Effector CD4-positive, alpha-beta T cell (primary cell): ENCODE measurements at places on chromosomes 6 and 20.

- DNase-seq = no peak
Measured at GRCh38 chr6:7006515-7007191, 101.1 kb upstream of the RREB1 start.

DNA sequence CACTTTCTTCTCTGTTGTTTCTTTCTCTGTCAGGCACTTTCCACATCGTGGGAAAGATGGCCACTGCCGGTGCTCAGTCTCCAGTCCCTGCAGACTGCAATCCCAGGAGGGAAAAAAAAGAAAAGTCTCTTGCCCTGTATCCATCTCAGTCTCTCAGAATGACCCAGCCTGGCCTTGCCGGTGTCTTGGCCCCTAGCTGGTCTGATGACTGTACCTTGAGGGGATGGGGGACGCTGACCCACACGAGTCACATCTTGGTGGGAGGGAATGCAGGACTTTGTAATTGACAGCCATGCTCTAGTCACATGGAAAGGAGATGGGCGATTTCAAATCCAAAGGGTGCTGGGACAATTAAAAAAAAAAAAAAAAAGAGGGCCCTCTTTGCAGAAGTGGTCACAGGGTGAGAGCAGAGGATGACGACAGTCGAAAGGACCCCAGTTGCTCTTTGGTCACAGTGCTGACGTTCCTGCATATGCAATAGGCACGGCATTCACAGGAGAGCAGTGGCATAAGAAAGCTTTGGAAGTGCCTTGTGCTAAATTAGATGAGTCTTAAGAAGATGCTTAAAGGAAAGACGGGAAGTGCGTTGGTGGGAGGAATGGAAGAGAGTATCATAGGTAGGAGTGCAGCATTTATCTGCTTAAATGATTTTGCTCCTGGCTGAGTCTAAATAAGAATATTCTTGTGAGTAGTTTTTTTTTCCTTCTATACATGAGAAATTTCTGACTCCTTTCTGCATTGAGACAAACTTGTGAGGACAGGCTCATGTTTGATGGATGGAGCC lies 63.9 kb upstream of the AKAP12 start:
- DNase-seq = no peak

GRCh38 chr6:33199687-33200218 lies 712 bp downstream of the RXRB start:
- DNase-seq = peak; percentile 59

DNA sequence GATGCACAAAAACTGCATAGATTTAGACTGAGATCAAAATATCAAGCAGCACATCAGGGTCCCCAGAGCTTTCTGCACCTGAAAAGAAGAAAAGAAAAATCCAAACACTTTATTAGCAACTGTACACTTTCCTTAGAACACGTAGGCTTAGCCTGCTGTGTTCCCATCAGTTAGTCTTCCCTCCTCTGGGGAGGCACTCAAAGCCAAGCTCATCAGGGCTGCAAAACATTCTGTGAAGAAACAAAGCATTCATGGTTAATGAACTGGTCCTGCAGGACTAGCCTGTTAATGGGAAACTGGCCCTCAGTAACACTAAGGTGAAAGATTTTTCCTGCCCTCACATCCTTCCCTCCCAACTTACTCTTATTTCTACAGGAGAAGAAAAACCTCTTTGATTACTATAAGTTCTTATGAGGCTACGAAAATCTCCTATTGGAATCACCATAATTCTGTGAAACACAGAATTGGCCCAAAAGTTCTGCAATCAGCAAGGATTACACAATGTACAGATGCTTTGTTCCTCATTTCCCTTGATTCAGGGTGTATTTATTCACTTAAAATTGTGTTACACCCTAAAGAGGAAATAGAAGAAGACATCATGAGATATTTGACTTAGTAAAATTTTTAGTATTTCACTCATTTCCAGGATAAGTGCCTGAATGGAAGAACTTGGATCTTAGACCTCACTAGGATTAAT lies 901.0 kb upstream of the MAP3K7 start:
- no peak for DNase-seq

DNA sequence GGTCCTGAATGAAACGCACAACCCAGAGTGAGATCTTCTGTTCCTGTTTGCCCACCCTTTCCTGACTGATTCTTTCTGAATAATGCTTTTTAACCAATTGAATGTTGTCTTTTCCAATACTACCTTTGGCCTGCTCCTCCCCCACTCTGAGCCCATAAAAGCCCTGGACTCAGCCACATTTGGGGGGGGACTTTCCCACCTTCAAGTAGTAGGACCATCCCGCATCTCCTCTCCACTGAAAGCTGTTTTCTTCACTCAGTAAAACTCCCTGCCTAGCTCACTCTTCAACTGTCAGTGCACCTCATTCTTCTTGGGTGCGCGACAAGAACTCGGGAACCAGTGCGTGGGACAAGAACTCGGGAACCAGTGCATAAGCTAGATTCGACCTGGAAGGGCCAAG lies 77.9 kb downstream of the EPB41L2 start:
- no peak for DNase-seq

GRCh38 chr20:61932711-61933480 lies 132.8 kb downstream of the TAF4 start:
- DNase-seq = no peak

DNA sequence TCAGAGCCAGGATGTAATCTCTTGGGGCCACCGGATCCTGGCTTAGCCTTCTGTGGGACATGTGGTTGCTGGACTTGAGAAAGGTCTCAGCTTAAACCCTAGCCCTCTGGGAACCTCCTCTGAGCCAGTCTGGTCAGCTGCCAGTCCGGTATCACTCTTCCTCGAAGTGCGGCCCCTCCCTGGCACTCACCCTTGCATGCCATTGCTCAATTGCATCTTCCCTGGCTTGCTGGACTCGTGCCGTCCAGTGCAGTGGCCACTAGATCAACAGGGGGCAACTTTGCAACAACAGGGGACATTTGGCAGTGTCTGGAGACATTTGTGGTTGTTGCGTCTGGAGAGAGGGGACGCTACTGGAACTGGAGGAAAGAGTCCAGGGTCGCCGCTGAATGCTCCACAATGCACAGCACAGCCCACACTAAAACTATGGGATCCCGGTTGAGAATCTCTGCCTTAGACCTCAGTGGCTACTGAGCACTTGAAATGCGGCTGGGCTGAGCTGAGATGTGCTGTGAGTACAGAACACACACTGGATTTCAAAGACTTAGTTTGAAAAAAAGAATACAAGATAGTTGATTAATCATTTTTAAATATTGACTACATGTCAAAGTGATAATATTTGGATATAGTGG lies 152.1 kb downstream of the TFAP2C start:
- no peak for DNase-seq

DNA sequence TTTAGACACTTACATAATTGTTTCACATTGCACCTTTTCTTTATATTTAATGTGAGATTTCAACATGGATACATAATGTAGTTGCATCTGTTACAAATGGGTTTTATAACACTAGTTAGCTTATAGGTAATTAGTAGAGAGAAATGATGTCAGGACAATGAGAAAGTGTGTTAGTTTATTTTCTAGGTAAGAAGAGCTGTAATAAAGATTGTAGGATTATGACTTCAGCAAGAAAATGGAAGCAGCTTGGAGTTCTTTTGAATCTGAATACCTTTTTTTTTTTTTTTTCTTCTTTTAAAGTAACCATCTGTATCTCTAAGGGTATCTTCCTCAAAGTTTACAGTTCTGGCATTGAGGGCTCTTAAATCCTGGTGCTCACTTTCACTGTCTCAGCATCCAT lies 35.3 kb downstream of the CD2AP start:
- DNase-seq = no peak

DNA sequence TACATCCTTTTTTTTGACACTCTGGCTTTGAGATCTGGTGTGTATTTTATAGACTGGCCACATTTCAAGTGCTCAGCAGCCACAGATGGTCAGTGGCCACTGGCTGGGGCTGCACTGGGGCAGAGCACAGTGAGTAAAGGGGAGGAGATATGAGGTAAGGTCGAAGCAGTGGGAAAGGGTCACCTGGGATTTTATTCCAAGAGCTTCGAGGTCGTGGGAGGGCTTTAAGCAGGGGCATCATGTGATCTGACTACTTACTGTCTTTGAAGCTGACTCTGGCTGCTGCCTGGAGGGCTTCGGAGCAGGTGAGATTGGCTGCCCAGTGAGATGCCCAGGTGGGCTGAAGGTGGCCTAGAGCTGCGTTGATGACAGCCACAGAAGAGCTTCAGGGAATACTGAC lies 6.7 kb downstream of the C20orf203 start:
- DNase-seq = no peak

DNA sequence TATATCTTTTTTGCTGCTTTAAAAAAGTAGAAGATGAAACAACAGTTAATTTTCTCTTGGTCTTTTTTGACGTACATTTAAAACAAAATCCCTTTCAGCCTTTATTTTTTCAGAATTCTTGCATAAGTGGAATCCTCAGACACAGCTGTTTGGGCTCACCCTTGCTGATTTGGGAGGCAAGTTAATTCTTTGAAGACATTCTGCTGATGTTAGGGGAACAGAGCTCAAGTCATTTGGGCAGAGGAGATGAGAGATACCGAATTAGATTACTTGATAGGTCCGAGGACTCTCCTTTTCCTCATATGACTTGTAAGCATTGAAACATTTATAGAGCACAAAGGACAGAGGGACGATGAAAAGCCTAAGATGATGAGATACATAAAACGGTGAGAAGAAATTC lies 567.9 kb upstream of the CITED2 start:
- DNase-seq = no peak

DNA sequence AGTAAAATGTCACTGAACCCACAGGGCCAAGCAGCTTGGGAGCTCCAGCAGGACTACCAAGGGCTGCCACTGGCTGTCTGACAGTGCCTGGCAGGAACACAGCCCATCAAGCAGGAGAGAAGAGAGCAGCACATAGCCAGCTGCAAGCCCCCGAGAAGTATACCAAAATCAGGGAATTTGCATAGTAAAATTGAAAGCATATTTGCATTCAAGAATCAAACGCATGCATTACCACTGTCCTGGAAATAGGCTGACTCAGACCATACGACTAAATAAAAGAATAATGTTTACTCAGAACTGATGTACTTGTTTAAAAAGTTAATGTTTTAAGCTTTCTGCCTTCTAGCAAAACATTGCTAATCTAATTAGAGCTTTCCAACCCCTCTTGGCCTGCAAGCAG lies 298.1 kb downstream of the TFAP2B start:
- no peak for DNase-seq

DNA sequence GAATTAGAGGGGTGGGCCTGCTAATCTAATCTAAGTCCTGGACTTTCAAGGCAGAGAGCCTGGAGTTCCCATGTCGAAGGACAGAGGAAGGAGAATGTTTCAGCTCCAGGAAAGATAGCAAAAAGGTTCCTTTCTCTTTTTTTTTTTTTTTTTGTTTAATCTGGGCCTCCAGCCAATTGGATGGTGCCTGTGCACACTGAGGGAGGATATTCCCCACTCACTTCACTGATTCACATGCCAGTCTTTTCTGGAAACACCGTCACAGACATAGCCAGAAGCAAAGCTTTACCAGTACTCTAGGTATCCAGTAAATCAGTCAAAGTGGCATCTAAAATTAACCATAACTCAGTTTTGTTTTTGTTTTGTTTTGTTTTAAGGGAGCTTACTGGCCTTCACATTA lies 721.1 kb downstream of the TENT5A start:
- DNase-seq = no peak

- DNase-seq = no peak
Measured at GRCh38 chr20:50568549-50568942, 58.4 kb downstream of the PTPN1 start.

DNA sequence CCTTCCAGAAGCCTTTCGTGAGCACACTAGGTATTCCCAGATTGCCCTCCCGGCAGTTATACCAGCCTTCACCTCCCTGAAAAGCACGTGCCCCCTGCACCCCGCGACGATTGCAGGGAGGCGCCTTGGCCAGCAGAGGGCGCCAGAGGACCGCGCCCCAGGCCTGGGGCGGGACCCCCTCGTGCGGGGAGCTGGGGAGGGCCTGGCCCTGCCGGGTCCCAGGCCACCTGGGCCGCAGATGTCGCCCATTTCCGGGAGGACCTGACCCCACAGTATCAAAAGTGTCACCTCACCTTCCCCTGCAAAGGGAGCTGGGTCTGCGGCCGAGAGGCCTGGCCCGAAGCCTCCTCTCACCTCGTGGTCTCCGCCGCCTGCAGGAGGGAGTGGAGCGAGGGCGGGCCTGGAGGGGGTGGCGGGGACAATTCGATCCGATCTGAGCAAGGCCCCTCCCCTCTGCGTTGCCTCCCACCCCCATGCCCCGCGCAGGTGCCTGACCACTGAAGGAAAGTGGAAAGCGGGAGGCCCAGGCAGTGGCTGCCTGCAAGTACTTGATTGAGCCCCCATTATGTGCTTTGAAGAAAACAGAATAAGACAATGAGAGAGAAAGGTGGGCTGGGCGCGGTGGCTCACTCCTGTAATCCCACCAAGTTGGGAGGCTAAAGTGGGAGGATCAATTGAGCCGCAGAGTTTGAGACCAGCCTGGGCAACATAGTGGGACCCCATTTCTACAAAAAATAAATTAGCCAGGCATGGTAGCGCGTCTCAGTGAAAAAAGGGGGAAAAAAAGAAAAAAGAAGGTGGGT lies 3.5 kb upstream of the SNAI1 start:
- DNase-seq = peak; percentile 68

DNA sequence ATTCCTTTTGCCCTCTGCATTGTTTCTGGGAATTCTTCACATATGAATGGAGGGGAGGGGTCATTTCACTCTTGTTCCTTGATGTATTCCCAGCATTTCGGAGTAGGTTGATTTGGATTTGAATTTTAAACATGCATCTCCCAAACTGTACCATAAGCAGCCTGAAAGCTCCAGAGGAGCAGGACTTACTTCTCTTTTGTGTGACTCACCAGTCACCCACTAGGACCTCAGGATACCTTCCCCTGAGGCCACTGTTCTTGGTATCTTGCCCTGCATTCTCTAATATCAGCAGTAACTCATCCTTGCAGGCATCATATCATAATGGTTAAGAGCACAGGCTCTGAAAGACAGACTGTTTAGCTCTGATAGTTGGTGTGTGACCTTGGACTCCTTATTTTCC lies 703 bp downstream of the MRPL2 start:
- DNase-seq = no peak

GRCh38 chr6:105056646-105057045 lies 99.7 kb downstream of the LIN28B start:
- DNase-seq = no peak

DNA sequence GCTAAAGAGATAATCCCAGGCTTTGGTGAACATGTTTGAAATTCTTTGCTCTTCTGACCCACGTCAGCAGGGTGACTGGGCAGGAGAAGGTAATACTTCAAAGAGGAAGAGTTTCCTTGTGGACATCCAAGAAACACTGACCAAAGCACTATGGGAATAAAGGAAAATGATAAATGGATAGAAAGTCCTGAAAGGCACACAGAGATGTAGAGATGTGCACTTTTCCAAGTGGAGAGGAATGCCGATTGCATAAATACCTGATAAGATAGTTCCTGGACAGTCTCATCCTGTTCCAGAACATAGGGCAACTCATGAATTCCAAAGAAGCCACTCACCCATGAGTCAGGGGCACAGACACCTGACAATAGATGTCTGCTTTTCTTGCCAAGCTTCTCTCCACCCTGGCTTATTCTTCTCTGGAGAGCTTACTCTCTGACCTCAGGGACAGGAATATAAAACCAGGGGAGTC lies 191.3 kb upstream of the FOXA2 start:
- no peak for DNase-seq
